ENCODE measurements at places on chromosomes 11 and 22.

- DNase-seq, result no peak
These were observed 200.5 kb upstream of the E2F8 start for GRCh38 chr11:19441288-19441687.

DNA sequence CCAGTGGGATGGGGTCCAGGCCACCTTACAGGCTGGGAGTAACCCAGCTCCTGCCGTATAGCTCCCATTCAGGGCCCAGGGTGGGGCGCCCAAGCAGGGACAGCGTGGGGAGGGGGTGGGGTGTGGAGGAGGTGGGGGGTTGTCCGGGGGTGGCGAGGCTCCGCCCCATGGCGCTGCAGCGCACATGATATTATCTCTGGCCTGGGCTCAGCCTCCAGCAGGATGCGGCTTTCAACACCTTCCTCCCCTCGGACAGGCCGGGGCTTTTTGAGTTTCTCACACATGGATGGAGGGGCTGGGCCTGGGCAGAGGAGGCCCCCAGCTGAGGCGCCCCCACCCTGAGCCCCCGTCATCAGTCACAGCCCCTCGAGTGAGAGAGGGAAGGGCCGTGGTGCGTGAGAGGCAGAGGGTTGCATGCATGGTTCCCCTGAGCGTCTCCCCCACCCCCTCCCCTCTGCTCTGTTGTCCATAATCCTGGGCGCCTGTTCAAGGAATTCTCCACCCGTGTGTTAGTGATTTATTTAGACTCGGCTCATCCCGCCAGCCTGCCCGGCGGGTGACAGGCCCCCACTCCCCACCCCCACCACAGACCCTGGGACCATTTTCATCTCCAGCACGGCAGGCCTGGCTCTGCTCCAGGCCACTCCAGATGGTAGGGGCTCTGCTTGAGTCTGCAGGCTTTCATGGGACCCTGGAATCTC lies 44.9 kb downstream of the WNT11 start:
- DNase-seq, result no peak

GRCh38 chr11:16989554-16989953 lies 24.7 kb downstream of the PLEKHA7 start:
- DNase-seq, result no peak

DNA sequence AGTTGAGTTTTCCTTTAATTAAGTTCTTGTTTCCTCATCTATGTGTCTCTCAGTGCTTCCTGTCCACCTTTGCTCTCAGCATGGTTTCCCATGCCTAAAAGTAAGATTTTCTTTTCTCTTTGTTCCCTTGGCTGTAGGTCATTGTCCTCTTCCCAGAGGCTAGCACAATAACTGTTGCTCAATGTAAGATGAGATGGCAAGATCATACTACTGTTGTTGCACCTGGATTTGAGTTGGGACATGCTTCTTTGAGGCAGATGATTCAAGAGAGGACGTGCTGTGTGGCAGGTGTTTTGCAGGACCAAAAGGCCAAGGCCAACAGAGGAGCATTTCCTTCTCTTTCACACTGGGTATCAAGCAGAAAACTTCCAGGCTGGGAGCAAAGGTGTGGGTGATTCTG lies 11.3 kb upstream of the NELL1 start:
- no peak for DNase-seq

GRCh38 chr11:45525393-45525792 lies 140.0 kb downstream of the CHST1 start:
- DNase-seq, result no peak

GRCh38 chr11:112968941-112969713 lies 7.9 kb downstream of the NCAM1 start:
- DNase-seq, result no peak

- DNase-seq, result no peak
These were observed 399.6 kb downstream of the TMEM135 start for GRCh38 chr11:87437133-87437843.

DNA sequence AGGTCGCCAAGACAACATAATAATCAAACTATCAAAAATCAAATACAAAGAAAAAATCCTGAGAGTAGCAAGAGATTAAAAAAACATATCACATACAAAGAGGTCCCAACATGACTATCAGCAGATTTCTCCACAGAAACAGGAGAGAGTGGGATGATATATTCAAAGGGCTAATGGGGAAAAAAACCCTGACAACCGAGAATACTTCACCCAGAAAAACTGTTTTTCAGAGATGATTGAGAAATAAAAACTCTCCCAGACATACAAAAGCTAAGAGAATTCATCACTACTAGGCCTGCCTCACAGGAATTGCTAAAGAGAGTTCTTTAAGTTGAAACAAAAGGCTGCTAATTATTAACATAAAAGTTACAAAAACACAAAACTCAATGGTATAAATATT lies 108.1 kb downstream of the EFCAB6 start:
- no peak for DNase-seq
